Kidney tubule cell (primary cell): ENCODE measurements at places on chromosomes 4 and X.

DNA sequence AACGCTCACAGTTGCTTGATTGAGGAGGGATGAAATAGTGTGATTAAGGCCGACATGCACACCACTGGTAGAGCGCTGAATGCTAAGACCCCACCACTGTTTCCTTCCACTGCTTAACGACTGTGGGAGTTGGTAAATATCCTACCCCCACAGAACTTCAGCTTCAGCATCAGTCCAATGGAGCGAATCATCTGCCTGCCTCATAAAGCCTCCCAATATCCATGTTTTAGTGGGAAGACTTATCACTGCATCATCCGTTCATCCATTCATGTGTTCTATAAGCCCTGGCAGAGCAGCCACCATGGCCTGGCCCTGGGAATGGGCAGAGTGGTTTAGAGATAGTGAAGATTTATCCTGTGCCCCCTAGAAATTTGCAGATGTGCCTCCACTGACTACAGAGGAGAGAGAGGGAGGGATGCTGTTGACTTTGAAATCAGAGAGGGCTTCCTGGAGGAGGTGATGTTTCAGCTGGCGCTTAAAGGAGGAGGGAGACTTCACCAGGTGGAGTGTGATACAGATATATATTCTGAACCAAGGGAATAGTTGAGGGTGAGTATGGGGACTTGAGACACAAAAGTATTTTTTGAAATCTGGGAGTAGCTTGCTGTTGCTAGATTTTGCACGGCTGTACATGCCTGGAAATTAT, 71.9 kb upstream of the STX18 start:
- no peak for DNase-seq

DNA sequence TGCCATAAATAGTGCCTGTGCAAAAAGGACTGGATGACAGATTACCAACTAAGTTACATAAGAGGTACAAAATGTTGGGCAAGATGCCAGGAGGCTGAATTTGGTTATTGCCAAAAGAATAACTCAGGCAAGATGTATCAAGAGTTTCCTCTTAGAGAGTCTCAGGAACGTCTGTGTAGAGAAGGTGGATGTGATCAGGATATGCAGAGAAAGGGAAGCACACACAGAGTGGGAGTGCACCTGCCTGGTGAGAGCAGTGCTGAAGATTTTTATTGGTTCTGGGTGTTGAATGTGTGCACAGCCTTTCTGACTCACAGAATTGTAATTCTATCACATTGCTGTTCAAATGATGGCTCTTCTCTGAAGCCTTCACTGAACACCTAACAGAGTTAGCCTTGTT, 156.8 kb upstream of the HS3ST1 start:
- DNase-seq = peak; percentile 86

- DNase-seq = no peak
Measured at GRCh38 chrX:7263330-7263729, 115.4 kb upstream of the PUDP start.

- peak; percentile 50 for DNase-seq
Measured at GRCh38 chrX:6184900-6185515, 43.7 kb downstream of the NLGN4X start.

DNA sequence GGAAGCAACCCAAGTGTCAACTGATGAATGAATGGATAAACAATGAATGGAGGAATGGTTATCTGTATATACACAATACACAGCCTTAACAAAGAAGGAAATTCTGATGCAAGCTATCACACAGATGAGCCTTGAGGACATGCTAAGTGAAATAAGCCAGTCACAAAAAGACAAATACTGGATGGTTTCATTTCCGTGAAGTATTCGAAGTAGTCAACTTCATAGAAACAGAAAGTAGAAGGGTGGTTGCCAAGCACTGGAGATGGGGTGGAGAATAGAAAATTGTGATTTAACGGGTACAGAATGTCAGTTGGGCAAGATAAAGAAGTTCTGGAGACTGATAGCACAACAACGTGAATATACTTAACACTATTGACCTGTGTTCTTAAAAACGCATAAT, 28.2 kb downstream of the CENPU start:
- DNase-seq = no peak

- no peak for DNase-seq
Measured at GRCh38 chr4:12707381-12708175, 776.6 kb downstream of the RAB28 start.

GRCh38 chrX:440636-441035, 53.9 kb upstream of the PPP2R3B start:
- DNase-seq = no peak

DNA sequence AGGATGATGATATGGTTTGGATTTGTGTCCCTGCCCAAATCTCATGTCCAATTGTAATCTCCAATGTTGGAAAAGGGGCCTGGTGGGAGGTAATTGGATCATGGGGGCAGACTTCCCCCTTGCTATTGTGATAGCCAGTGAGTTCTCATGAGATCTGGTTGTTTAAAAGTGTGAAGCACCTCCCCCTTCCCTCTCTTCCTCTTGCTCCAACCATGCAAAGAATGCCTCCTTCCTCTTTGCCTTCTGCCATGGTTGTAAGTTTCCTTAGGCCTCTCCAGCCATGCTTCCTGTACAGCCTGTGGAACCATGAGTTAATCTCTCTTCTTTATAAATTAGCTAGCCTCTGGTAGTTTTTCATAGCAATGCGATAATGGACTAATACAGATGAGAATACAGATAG, 19.7 kb upstream of the ALG13 start:
- no peak for DNase-seq
